A549 treated with RU486 at 1 μM for 4 hours (cell line): ENCODE measurements at places on chromosomes 5 and 9. TPM values are rescaled to one million over a fixed set of nuclear protein-coding genes. Genes with fewer than 3 reads are reported as not detected.

Gene SLC36A2
- not detected in 5 replicates for total RNA-seq

Gene PCDHB4
- total RNA-seq: 0.03 to 0.08 TPM (median 0.05 TPM) in 5 replicates

Gene LOX
- total RNA-seq: 0.95 to 2.0 TPM (median 1.2 TPM) in 5 replicates

Gene LCN1
- total RNA-seq: not detected in 5 replicates

Gene WDR38
- 0.21 to 0.23 TPM in 2 of 5 replicates, not detected in the others for total RNA-seq

Gene ACTBL2
- total RNA-seq: 0.06 to 0.07 TPM in 2 of 5 replicates, not detected in the others

Gene SOHLH1
- not detected in 5 replicates for total RNA-seq

Gene LHX6
- total RNA-seq: 0.32 to 0.39 TPM (median 0.38 TPM) in 5 replicates

Gene ZNF622
- 44.7 to 49.3 TPM (median 47.4 TPM) in 5 replicates for total RNA-seq

Gene PALM2AKAP2
- 0.22 to 0.51 TPM (median 0.46 TPM) in 5 replicates for total RNA-seq

Gene GRM6
- not detected in 5 replicates for total RNA-seq

Gene ARID3C
- 0.07 to 0.17 TPM (median 0.13 TPM) in 3 of 5 replicates, not detected in the others for total RNA-seq

Gene MEGF9
- total RNA-seq: 14.0 to 29.7 TPM (median 26.6 TPM) in 5 replicates

Gene SLC28A3
- not detected in 5 replicates for total RNA-seq

Gene GRXCR2
- total RNA-seq: not detected in 5 replicates

Gene MEGF10
- total RNA-seq: not detected in 5 replicates

Gene MTMR12
- 10.8 to 17.7 TPM (median 15.8 TPM) in 5 replicates for total RNA-seq

Gene GPR150
- total RNA-seq: 0.07 to 0.26 TPM (median 0.19 TPM) in 4 of 5 replicates, not detected in the other

Gene MEIKIN
- total RNA-seq: not detected in 5 replicates

Gene ROPN1L
- total RNA-seq: 1.1 to 2.7 TPM (median 2.1 TPM) in 5 replicates

Gene HSPA4
- total RNA-seq: 172 to 202 TPM (median 188 TPM) in 5 replicates

Gene SCGB3A2
- not detected in 5 replicates for total RNA-seq
